Naive thymus-derived CD8-positive, alpha-beta T cell (primary cell): ENCODE measurements at places on chromosomes 2 and 18. TPM values are rescaled to one million over a fixed set of nuclear protein-coding genes. Genes with fewer than 3 reads are reported as not detected.

Gene PROKR1
- not detected for polyA plus RNA-seq

Gene GALNT14
- polyA plus RNA-seq, result not detected

Gene MYO5B
- not detected for polyA plus RNA-seq

Gene FAHD2B
- polyA plus RNA-seq, result 18.8 TPM

Gene RESP18
- not detected for polyA plus RNA-seq

Gene CHN1
- 0.58 TPM for polyA plus RNA-seq

Gene FAM237A
- polyA plus RNA-seq, result not detected

Gene TRIB2
- 30.5 TPM for polyA plus RNA-seq

Gene MAP3K20
- 0.42 TPM for polyA plus RNA-seq

Gene LCT
- polyA plus RNA-seq, result not detected

Gene HOXD12
- polyA plus RNA-seq, result not detected

Gene HADHA
- 118 TPM for polyA plus RNA-seq

Gene QPCT
- polyA plus RNA-seq, result 0.20 TPM

Gene TCF7L1
- polyA plus RNA-seq, result 0.08 TPM

Gene CNTNAP5
- not detected for polyA plus RNA-seq

Gene TANK
- polyA plus RNA-seq, result 32.7 TPM

Gene LBX2
- not detected for polyA plus RNA-seq
